ENCODE measurements at places on chromosomes 2 and 18.

- DNase-seq, result no peak
These were observed 27.3 kb downstream of the ANXA4 start for GRCh38 chr2:69769272-69769671.

- DNase-seq, result no peak
These were observed 385.0 kb upstream of the KLHL29 start for GRCh38 chr2:22999951-23000350.

DNA sequence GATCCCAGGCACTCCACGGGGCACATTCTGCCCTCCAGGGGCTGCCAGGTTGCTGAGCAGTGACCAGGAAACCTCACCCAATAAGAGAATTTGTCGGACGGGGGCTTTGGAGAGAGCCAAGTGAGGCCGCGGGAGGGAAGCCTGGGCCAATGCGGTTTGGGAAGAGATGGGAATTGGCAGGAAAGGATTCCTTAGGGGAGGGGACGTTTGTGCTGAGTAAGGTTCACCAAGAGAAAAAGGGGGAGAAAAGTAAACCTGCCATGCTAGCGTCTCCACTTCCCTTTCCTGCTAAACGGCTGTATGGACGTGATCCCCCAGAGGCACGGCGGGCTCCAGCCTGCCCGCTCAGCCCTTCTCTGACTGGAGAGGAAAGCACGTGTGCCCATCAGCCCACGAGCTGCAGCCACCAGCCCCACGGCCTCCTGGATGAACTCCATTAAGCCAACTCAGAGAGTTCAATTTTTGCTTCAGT lies 194.4 kb upstream of the ID2 start:
- no peak for DNase-seq

GRCh38 chr2:32358111-32358482 lies 1.3 kb downstream of the BIRC6 start:
- no peak for DNase-seq

GRCh38 chr2:45859682-45860081 lies 208.2 kb downstream of the PRKCE start:
- DNase-seq, result no peak

GRCh38 chr18:36993068-36993467 lies 164.1 kb downstream of the KIAA1328 start:
- no peak for DNase-seq

DNA sequence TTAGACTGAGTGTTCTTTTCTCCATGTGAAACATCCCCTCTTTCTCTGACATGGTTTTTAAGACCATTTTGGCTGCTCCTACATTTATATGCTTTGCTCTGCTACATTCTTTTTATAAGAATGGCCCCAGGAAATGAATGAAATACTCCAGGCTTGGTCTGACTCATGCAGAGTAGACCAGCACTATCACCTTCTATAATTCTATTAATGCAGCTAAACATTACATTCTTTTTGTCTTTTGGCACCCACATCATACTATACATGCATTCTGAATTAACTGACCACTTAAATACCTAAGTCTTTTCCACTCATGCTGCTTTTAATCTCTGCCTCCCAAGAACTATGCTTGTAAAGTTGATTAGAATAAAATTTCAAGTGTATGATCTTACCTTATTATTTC lies 94.1 kb downstream of the AAK1 start:
- no peak for DNase-seq

- DNase-seq, result no peak
These were observed 123.5 kb upstream of the ZFP36L2 start for GRCh38 chr2:43349904-43350303.

DNA sequence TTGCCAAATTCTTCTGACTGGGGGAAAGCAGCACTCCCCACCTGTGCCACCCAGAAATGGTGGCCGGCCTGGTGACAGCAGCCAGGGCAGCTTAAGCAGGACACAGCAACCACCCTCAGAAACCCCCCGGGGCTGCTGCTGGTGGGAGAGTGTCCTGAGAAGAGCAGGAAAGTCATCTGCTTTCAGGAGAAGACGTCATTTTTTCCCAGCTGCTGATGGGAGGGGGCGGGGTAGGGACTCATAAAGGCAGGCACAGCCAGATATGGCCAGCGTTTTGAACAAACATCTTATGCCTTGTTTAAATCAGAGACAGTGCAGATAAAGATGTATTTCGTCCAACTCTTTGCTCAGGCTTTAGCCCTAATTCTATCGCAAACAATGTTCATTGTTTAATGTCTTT lies 139.5 kb downstream of the LRRC30 start:
- no peak for DNase-seq

DNA sequence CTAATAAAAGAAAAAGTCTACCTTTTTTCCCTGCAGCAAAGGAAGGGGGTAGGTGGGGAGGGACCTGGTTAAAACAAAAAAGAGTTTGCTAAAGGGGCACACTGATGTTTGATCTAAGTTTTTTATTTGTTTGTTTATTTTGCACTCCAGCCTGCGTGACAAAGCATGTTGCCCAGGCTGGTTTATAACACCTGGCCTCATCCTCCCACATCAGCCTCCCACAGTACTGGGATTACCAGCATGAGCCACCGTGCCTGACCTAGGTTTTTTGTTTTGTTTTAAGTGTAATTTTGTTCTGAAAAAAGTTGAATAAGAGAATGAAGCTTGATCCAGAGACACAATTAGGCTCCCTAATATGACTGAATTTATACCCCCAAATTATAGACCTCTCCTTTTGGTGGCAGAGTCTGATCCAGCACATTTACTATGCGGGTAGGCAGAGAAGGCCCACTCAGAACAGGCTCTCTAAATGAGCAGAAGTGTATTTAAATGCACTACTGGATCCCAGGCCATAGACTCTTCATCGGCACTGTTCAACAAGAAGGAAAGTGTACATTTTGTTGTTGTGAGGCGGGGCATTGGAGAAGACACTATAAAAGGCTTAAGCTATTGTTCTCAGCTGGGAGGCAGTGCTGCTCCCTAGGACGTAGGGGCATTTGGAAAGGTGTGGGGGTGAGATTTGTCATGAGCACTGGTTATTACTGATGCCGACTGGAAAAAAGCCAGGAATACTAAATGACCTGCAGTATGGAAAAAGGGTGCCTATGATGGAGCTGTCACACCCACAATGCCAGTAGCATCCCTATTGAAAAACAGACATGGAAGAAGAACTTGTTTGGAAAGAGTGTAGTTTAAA lies 32.4 kb downstream of the MRPS9 start:
- DNase-seq, result no peak

DNA sequence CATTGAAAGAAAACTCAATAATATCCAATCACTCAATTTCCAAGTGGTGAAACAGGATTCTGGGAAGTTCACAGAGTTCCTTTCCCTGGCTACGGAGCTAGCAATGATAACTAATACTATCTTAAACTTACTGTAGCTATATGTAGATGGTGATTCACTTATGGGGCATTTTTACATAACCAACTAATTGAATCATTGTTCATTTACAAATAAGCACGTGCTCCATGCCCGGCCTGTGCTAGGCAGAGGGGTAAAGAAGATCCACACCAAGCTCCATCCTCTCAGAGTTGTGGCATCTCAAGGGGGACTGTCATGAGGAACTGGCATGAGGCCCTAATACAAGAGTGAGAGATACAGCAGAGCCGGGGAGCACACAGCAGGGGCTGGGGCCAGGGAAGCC lies 176.3 kb downstream of the ANKRD30B start:
- DNase-seq, result no peak

GRCh38 chr2:192005211-192005610 lies 158.3 kb upstream of the CAVIN2 start:
- no peak for DNase-seq

DNA sequence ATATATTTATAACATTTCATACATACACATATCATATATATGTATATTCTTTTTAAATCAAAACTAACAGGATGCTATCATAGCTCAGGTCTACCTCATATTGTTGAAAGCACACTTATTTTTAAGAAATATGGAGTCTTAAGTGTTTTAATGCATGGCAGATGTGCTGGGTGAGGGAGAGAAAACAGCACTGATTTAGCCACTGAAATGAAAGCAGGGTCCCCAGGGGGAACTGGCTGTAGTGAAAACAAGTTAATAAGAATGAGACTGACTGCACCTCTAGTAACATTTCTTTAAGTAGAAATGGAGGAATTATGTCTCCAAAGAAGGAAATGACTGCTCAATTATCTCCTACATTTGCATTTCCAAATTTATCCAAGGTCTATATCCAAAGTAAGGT lies 857.8 kb downstream of the DCDC2C start:
- no peak for DNase-seq

- no peak for DNase-seq
These were observed 13.5 kb downstream of the RHBDD1 start for GRCh38 chr2:226849349-226849748.

DNA sequence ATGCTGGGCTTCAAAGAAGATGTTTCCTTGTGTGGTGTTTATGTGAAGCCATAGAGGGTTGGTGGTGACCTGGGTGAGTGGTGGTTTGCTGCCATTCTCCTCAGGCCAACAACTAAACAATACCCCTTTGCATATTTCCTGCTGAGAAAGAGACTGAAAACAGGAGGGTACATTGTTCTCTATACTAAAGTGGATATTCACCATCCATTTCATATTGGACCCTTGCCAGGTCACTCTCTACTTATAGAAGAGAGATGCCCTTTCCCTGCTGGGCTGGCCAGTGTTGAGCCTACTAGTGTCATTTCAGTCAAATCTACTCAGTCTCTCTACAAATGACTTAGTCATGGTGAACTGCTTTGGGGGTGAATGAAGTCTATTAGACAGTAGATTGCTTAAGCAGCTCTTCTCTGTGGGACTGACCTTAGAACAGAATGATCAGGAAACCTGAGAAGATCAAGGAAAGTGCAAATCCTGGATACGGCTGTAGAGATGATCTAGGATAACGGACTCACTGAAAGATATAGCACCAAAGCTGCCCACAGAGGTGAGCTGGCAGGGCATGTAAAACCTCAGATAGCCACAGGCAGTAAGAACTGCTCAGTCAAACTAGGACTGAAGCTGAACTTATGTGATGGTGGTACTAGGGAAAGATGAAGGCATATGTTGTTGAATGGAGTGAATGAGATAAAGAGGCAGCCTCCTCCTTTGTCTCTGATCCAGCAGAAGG lies 154.9 kb downstream of the MYO3B start:
- peak; percentile 57 for DNase-seq

- peak; percentile 12 for DNase-seq
These were observed 113.8 kb upstream of the RGPD4 start for GRCh38 chr2:107712857-107713256.

- DNase-seq, result no peak
These were observed 1363.2 kb upstream of the ACVR2A start for GRCh38 chr2:146481629-146482028.

- no peak for DNase-seq
These were observed 15.1 kb downstream of the TRIB2 start for GRCh38 chr2:12731701-12732280.
